AG04449 (cell line): ENCODE measurements at places on chromosomes 3 and 15.
A peak's percentile ranks its signal among the peaks of the same experiment; 100 is the strongest.

GRCh38 chr3:155418407-155418806, 124.9 kb upstream of the STRIT1 start:
- no peak for DNase-seq

GRCh38 chr3:128317698-128318231, 148.9 kb downstream of the DNAJB8 start:
- no peak for DNase-seq

- DNase-seq: no peak
Observed at GRCh38 chr3:151293127-151293526, 14.8 kb upstream of the P2RY14 start.

GRCh38 chr15:75136118-75136517, 65.6 kb upstream of the C15orf39 start:
- no peak for DNase-seq

DNA sequence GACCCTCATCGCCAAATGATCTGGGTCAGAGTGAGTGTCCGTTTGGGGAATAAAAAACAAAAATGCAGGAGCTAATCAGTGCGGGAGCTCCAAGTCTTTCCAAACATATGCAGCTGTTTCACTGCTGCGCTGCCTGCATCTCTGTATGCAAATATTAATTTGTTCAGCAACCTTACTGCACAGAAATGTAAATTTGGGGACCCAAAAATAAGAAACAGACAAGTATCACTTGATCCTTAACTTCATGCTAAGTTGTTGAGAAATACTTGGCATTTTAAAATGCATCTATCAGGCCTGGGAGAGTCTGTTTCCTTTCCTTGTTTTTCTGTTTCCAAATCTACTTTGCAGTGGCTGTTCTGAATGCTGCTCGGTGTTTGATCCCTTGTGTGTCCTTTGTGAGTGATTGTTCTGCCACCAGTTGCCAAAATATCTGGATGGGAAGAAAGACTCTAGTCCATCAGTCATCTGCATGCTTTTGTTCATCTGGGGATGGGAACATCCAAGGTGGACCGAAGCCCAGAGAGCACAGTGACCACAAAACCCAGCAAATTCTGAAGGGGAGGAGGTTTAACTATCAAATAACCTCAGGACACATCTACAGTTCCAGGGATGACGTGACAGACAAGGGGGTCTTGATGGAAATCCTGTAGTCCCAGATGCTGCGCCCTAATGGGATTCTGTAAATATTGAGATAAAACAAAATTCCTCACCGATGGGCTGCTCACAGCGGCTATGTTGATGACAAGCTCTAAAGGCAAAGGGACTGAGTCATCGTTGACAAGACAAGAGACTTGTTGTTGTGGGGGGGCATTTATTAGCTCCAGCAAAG, 199.5 kb upstream of the WNT5A start:
- DNase-seq: no peak

DNA sequence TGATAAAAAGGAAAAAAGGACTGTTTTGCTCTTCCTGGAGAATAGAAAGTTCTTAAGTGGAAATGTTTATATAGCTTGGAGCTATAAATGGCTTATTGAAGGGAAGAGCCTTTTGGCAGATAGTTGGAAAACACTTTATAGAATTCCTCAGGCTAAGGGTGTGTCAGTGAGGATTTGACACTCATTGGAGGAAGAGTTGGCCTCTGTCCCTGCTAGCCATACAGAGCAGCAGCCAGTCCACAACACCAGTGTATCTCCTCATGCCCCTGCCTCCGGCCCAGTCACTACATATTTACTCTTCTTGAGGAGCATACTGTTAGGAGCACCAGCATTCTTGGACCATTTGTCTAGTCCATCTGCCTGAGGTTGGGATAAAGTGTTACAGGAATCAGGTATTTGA, 36.2 kb downstream of the KLHL18 start:
- no peak for DNase-seq

DNA sequence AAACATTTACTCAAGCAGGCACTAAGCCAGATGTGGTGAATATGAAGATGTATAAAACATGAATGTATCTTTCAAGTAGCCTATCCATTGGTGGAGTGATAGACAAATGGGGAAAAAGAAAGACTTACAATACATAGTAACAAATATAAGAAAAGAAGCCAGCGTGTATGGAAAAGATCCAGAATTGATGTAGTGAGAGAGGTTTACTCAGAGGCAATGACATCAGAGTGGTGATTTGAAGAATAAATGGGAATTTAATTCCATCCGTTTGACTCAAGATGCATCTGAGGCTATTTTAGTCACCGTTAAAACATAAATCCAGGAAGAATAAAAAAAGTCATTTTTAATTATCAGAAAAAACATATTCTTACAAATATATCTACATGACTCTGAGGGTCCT, 162.6 kb downstream of the IL1RAP start:
- DNase-seq: no peak

DNA sequence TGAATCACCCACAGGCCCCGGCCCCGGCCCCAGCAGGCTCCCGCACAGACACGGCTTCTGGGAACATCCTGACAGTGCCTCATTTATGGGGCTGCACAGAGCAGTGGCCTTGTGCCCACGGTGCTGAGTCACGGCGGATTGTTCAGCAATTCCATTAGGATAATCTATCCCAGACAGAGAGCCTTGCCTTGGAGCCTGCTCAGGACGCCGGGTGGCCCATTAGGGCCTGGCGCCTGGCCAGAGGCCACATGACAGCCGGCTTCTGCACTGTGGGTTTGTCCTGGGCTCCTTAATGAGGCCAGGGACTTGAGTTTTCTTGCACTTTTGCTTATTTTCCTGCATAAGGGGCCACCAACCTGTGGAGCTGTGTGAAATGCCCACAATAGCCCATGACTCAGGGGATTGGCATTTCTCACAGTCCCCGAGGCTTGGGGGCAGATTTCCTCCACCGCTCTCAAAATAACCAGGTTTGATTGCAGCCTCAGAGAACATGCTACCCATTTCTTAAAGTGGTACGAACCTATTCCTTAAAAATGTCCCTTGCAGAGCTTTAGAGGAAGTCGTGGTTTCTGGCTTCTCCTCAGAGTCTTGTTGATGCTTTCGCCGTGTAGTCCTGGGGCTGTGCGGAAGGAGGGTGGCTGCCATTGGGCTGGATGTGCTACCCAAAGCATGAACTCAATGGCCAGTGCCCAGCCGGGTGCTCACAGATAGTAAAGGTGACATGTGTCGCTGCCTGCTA, 19.0 kb downstream of the SYNM start:
- DNase-seq: peak; percentile 89

DNA sequence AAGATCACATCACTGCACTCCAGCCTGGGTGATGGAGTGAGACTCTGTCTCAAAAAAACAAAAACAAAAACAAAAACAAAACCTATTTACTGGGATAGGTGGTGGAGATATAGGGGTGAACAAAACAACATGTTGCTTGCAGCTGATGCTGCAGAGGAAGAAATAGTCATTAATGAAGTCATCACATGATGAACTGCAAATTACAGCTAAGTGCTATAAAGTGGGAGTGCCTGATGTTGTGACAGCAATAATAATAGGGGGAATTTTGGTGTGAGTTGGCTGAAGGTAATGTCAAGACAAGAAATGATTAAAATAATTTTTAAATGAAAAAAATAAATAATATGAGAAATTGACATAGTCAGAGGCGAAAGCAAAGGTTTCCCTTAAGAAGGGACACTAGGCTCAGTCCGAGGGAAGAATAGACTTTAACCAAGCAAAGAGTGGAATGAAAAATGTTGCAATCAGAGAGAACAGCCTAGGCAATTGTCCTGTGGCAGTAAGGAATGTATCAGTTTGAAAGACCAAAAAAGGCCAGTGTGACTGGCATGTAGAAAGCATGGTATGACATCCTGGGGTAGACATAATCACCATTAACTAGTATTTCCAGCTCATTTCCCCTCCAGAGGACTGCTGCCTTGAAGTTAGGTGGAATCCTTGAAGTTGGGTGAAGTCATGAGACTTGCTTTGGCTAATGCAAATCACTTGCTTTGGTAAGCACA, 14.7 kb upstream of the PIK3CB start:
- no peak for DNase-seq

- DNase-seq: no peak
Observed at GRCh38 chr15:55241891-55242290, 45.1 kb upstream of the RSL24D1 start.

DNA sequence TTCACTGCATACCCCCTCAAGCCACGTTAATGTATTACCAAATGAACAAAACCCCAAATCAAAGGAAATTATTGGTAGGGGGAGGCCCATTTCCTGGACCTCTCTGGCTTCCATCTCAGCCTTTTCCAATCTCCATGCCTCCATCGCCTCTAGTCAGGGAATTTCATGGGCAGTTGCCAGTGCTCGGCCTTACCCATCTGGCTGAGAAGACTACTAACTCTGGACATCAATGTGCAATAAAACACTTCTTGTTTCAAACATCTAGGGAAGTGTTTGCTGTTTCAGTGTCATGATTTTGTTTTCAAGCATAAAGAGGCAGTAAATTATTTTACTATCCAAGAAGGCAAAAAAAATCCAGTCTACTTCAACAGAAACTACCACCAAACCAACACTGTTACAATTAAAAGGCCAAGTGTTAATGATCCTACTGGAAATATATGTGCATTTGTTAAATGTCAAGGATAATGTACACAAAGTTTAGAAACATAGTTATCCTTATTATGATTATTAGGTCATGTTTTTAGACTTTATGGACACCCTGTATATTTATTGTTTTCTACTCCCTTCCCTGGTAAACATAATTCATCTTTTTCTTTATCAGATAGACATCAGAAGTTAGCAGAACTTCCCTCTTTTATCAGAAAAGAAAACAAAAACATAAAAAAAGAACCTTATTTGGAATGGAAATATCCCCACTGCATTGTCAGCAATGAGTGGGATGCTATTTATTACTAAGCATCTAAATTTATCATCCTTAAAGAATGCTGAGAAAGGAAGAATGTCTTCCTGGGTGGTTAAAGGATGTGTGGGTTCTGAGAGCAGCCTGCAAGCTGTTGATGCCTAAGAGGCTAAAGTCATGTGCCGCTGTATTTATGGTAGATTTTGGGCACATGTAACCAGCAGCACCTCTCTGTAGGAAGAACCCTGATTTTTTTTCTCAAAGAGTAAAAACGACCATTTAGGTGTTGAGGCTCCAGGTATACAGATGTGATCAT, 15.2 kb downstream of the LDHAL6B start:
- peak; percentile 70 for DNase-seq

- peak; percentile 62 for DNase-seq
Observed at GRCh38 chr3:119318876-119319275, 24.7 kb downstream of the ARHGAP31 start.

DNA sequence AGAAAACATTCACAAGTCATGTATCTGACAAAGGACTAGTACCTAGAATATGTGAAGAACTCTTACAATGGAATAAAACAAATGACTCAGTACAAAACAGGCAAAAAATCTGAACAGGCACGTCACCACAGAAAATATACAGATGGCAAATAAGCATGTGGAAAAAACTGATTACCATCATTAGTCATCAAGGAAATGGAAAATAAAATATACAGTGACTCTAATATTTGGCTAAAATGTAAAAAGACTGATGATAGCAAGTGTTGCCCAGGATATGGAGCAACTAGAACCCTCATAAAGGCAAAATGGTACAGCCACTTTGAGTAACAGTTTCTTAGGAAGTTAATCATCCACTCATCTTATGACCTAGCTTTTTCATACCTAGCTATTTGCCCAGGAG, 95.8 kb upstream of the ABHD17C start:
- DNase-seq: peak; percentile 36

DNA sequence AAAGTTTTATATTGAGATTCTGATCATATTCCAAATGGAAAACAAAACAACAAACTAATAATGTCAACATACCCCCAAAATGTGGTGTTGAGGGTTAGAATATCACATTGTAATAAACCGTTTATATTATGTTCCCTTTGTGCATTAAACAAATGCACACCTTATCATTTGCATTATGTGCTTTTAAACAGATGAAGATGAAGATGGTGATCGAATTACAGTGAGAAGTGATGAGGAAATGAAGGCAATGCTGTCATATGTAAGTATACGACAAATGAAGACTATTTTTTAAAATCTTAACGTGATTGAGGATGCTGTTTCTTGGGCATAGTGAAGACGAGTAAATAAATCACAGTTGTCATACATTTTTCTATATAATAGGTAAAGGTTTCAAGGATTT, 20.6 kb downstream of the MAP2K5 start:
- no peak for DNase-seq

- DNase-seq: peak; percentile 81
Observed at GRCh38 chr15:68620721-68621527, 42.1 kb downstream of the CORO2B start.

DNA sequence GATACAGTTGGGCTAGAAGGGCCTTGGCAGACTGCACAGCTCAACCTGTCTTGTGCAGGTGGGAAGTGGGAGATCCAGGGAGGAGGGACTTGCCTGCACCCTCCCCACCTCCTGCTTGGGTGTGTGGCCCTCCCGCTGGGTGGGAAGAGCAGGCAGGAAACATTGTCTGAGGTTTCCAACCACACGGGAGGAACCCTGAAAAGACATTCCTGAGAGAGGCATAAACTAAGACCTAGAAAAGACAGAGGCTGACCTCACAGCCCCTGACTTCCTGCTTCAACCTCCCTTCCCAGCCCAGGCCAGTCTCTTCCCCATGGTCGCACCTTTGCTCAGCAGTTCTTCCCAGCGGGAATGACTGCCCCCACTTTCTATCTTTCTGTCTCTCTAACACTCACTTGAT, 46.3 kb upstream of the INSYN1 start:
- no peak for DNase-seq

GRCh38 chr15:101328001-101328400, 33.0 kb upstream of the SNRPA1 start:
- DNase-seq: no peak

- DNase-seq: no peak
Observed at GRCh38 chr3:35438101-35438500, 201.2 kb upstream of the ARPP21 start.

DNA sequence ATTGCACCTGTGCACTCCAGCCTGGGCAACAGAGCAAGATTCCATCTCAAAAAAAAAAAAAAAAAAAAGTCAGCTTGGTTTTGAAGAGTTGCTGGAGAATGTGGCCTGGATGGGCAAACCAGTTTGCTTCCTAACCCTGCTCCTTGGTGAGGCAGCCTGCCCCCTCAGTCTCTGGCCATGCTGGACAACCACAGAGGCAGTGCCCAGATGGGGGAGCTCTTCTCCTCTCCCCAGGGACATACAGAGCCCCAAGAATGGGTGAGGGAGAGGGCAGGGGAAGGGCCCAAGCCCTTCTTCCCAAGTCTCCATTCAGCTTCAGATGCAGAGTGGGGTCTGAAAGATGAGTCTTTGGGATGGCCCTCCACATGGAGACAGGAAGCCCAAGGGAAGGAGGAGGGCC, 27.9 kb downstream of the CD276 start:
- no peak for DNase-seq

- DNase-seq: no peak
Observed at GRCh38 chr3:74173090-74173489, 441.4 kb downstream of the CNTN3 start.
